ENCODE measurements at places on chromosomes 2 and 18.

GRCh38 chr2:64625299-64626145 lies 28.2 kb downstream of the SERTAD2 start:
- DNase-seq, result no peak

- no peak for DNase-seq
Observed at GRCh38 chr2:111657351-111657975, 226.5 kb downstream of the ANAPC1 start.

GRCh38 chr18:58194028-58194427 lies 150.0 kb downstream of the NEDD4L start:
- DNase-seq, result no peak

DNA sequence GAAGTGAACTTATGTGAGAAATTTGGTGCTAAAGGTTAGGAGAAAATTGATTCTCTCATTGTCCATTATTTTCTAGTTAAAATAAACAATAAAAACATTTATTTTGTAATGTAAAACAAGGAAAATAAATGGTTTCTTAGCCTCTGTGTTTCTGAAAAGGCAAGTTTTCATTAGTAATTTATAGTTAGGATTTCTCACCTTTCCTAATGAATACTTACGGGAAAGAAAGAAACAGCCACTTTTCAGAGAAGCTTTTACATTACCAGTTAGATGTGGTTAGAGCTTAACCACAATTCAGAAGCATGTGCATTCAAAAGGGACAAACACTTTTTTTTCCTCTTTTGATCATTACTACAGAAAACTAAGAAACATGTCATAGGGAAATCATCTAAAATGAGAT lies 18.8 kb downstream of the NEMP2 start:
- DNase-seq, result no peak

- no peak for DNase-seq
Observed at GRCh38 chr2:215119847-215120246, 18.6 kb downstream of the ABCA12 start.

GRCh38 chr18:80034852-80035406 lies 695 bp downstream of the RBFA start:
- DNase-seq, result no peak

DNA sequence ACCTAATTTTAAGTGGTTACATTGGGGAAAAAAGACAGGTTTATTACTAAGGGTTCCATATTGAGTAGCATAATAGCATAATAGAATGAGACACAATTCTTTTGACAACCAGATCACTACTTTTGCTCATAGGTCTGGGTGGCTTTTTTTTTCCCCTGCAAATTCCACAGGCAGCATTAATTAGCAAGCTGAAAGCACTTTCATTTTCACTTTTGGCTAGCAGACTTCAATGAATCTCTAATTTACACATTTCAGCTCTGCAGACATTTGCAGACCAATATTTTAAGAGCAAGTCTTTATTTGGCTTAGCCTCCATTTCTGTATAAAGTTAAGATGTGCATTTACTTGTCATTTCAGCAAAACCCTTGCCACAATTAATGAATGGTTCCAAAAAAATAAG lies 185.5 kb downstream of the NOL4 start:
- no peak for DNase-seq

GRCh38 chr2:60486067-60486466 lies 67.4 kb downstream of the BCL11A start:
- DNase-seq, result no peak

GRCh38 chr2:107719836-107720235 lies 106.9 kb upstream of the RGPD4 start:
- DNase-seq, result no peak

- DNase-seq, result no peak
Observed at GRCh38 chr2:95040426-95040825, 14.9 kb downstream of the MAL start.

DNA sequence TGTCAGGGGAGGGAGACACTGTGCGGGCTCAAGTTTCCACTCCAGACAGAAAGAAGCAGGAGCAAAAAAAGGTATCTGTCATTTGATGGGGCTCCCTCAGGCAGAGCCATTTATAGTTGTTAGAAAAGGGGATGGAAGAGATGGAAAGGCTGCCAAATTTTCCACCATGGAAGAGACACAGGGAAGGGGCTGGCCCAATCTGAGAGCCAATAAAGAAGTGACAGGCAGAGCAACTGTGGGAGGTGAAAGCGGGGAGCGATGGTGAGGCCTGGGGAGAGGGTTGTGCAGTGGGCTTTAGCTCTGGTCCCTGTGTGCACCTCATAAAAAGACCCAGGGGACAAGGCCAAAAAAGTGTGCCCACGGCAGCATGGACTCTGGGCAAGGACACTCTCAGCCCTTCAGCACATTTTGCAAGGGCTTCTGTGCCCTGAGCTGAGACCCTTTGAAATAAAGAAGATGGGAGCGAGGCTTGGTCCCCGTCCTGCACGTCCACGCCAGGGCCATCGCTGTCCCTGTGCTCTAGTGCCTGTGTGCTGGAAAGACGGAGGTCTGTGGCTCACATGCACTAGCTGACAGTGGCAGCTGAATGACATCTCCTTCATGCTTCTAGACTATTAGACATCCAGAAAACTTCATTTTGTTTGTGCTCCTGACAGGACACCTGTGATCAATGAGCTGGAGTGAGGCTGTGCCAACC lies 456.7 kb upstream of the HS6ST1 start:
- DNase-seq, result no peak

DNA sequence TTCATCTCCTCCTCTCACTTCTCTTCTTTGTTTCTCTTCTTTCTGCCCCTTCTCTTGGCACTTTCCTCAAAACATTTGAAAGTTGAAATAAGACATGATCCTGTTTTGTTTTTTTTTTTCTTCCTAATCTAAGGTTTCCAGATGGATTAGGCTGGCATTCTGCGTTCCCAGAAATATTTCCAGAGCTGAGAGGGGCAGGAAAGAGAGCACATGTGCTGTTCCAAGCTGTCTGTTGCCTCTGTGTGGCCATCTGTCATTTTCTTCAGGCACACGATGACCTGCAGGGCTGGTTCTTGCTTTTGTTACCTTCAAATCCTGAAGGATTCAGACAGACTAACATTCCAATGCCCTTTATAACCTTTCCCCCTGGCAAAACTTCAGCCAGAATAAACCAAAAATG lies 142.9 kb downstream of the RNF144A start:
- DNase-seq, result no peak

DNA sequence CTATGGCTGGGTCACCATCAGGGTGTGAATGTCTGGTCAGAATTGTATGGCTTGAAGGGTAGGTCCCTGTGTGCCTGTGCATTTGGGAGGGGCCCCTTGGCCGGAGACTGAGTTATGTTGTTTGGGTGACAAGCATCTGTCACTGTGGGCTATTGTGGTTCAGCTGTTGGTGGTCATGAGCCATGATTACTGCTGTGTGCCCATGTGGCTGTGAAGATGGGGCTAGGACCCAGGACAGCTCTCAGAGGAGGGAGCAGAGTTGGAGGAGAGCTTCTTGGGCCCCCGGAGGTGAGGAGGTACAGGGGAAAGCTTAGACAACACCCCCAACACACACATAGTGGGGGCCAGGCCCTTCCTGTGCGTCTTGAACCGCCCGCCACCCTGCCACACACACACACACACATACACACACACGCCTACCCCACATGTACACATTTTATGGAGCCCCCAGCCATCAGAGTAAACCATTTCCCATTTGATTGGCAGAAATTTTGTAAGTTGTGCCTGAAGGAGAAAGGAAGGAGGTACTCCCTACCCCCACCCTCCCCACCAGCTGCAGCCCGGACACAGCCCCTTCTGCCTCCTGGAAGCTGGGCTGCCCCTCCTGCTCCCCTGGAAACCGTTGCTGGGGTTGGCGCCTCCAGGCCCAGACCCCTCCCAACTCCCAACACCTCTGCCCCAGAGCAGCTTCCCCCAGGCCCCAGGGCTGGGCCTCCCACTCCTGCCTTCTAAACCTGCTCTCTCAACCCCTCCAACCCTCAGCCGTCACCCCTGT lies 2.0 kb downstream of the GAREM2 start:
- no peak for DNase-seq

GRCh38 chr2:225763711-225764110 lies 364.2 kb downstream of the NYAP2 start:
- no peak for DNase-seq

DNA sequence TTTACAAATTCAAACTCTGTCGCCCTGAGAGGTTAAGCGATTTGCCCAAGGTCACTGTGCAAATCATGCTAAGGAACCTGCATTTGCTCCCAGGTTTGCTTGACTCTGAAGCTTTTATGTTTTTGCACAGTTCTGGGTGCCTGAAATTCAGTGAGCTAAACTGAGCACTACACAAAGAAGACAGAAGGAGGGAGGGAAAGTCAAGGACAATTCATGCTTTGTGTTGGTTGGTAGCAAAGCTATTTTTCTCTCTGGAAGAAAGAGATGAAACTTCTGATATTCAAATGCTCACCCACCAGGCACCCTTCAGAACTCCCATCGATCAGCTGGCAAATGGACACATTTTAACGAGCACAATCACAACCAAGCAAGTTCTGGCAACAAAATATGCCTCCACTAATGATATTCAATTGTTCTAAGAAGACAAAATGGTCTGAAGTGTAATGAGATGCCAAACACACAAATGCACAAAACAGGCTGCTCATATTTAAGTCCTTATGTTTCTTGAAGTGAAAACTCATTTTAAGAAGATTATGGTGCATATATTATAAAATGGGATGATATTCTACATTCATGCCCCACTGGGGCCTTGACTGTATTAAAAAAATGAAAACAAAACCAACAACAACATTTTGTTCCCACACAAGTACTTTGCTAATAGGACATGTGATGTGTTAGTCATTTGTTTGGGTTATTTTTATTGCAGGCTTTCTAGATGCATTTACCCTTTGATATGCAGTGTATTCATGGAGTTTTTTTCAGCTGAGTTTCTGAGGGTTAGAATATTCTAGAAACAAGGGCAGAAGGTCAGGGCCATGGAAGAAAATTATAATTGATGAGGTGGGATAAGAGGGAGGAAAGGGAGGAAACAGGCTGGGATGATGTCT lies 445.6 kb upstream of the CELF4 start:
- DNase-seq, result no peak

DNA sequence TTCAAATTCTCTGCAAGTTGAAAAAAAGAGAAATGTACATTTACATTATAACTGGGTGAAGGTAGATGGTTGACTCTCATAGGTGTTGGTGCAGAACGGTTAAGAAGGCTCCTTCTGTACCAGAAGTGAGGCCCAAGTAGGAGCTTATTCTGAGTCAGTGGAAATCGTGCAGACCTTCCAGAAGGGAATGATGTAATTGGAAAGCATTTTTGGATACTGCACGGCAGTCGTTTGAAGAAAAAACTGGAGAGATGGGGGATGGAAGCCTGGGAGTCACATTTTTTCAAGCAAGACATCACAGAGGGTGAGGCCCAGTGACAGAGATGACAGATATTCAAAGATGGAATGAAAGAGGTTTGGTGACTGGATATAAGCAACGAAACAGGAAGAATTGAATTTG lies 39.4 kb downstream of the HRH4 start:
- DNase-seq, result no peak

GRCh38 chr18:52340406-52341102 lies 557 bp downstream of the DCC start:
- DNase-seq, result no peak

DNA sequence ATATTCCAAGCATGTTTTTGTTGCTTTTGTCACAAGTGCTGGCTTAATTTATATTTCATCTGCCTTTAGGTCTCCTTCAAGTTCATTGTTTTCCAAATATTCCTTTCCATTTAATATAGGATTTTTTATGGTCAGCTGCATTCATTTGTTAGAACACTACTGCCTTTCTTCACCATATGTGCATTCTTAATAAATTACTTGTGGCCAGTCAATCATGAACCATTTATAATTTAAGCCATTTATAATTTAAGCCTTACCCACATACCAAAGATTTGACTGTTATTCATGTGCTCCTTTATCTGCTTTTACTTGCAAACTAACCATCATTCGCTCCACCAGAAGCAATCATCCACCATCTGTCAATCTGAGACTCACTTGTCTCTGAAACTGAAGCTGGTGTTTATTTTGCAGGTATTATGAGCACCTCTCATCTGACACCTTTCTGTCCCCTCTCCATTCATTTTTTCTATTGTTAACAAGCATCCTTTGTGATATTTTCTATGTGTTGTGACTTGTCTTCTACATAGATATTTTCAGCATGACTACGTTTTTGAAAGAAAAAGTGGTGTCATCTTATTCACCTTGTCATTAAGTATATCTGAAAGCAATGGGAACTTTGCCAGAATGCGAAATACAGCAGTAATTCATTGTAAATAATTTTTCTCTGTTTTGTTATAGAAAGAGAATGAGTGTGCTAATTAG lies 786.8 kb downstream of the KCNJ3 start:
- no peak for DNase-seq

DNA sequence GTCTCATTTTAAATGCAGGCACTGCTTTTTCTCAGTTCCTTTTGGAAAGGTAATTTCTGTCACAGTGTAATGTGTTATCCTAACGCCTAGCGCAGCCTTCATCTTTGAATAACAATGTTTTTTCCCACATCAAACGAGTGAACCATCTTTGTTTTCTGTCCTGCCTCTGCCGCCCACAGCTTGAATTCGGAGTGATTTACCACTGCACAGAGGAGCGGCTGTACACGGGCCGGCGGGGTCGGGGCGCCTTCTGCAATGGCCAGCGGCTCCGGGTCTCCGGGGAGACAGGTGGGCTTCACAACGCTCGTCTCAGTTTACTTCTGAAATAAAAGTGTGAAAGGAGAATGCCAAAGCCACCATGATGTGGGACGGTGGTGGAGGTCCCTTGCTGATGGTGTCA lies 32.8 kb downstream of the IMPA2 start:
- no peak for DNase-seq

DNA sequence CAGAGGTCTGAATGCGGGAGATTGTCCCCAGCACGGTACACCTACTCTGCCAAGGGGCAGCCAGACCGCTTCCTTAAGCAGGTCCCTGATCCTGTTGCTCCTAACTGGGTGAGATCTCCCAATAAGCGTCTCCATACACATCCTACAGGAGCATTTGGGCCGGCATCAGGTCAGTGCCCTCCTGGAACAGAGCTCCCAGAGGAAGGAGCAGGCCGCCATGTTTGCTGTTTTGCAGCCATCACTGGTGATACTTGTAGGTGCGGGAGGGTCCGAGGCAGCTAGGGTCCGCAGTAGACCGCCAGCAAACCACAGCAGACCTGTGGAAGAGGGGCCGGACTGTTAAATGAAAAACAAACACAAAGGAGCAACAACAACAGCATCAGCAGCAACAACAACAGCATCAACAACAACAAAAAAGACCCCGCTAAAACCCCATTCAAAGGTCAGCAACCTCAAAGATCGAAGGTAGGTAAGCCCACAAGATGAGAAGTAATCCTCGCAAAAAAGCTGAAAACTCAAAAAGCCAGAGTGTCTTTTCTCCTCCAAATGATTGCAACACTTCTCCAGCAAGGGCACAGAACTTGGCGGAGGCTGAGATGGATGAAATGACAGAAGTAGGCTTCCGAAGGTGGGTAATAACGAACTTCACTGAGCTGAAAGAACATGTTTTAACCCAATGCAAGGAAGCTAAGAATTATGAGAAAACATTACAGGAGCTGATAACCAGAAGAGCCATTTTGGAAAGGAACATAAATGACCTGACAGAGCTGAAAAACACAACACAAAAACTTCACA lies 79.0 kb upstream of the CDH7 start:
- DNase-seq, result no peak

GRCh38 chr2:41728788-41729338 lies 319.0 kb upstream of the PKDCC start:
- no peak for DNase-seq

GRCh38 chr2:72131916-72132841 lies 15.5 kb downstream of the CYP26B1 start:
- no peak for DNase-seq

- no peak for DNase-seq
Observed at GRCh38 chr18:12460874-12461273, 53.1 kb downstream of the PRELID3A start.

Data from effector memory CD4-positive, alpha-beta T cell (primary cell).